NT2/D1 (cell line): ENCODE measurements at places on chromosomes 4 and X.

DNA sequence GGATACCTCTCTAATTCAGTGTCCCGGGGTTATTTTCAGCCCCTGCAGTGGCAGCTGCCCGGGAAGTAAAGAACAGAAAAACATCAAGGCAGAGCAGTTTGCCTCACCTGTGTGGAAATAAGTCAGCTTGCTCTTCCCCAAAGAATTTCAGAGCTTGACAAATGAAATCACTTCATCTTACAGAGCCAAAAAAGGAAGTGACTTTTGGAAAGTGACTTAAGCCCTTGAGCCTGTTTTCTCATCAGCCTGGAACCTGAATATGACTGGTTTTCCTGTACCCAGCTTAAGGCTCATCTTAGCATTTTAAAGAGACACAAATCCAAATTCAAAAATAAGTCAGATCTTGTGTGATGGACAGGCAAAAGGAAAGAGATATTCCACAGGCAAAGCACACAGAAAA, 211.6 kb downstream of the RCHY1 start:
- no peak for DNase-seq

GRCh38 chr4:38396845-38397547, 267.0 kb upstream of the KLF3 start:
- no peak for DNase-seq

GRCh38 chr4:74473155-74473811, 28.3 kb downstream of the AREG start:
- no peak for DNase-seq

GRCh38 chrX:4850312-4850711, 1136.9 kb upstream of the PRKX start:
- DNase-seq = no peak

DNA sequence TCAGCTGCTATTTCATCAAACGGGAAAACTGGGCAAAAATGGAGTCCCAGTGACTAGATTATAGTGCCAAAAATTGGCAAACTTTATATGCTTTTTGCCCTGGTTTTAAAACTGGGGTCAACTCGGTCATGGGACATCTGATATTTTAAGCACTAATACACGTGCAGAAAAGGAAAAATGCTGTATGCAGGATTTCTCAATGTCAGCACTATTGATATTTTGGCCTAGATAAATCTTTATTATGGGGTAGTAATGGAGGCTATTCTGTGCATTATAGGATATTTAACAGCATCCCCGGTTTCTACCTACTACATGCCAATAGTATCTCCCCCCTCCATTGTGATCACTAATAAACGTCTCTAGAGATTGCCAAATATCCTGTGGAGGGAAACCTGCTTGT, 870.9 kb upstream of the IGFBP7 start:
- no peak for DNase-seq

- no peak for DNase-seq
Observed at GRCh38 chrX:15702488-15703371, 35.3 kb upstream of the CA5B start.

DNA sequence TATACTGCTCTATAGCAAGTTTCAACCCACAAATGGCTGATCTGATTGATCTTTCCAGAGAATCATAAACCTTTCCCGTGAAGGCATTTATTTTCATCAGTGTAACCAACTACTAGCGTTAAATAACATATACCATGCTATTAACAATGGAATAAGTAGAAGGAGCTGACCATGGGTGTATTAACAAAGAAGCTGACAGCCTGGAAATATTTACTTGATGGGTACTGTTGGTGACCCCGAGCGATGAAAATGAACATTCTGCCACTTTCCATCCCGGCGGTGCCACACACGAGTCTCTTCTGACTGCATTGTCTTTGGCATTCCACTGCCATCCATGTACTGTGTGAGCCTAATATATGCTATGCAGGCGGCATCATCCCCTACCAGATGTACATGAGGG, 304.4 kb downstream of the CAMK2D start:
- no peak for DNase-seq

GRCh38 chr4:143019351-143019750, 165.4 kb upstream of the USP38 start:
- no peak for DNase-seq

DNA sequence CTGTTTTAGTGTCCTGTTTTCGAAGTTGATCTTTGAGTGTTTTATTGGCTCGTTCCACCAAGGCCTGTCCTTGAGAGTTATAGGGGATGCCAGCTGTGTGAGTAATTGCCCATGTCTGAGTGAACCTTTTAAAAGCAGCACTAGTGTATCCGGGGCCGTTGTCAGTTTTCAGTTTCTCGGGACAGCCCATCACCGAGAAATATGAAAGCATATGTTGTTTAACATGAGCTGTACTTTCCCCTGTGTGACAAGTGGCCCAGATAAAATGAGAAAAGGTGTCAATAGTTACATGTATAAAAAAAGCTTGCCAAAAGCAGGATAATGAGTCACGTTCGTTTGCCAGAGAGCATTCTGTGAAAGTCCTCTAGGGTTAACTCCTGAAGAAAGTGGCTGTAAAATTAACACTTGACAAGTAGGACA, 48.6 kb upstream of the RASSF6 start:
- DNase-seq = no peak

- no peak for DNase-seq
Observed at GRCh38 chr4:69649207-69649606, 3.8 kb downstream of the UGT2A1 start.
